ENCODE measurements at places on chromosomes 5 and 9.
A peak's percentile ranks its signal among the peaks of the same experiment; 100 is the strongest.

- DNase-seq, result no peak
These were observed 26.6 kb upstream of the OBP2B start for GRCh38 chr9:133235549-133236222.

GRCh38 chr5:72291601-72292000, 28.4 kb downstream of the MRPS27 start:
- no peak for DNase-seq

DNA sequence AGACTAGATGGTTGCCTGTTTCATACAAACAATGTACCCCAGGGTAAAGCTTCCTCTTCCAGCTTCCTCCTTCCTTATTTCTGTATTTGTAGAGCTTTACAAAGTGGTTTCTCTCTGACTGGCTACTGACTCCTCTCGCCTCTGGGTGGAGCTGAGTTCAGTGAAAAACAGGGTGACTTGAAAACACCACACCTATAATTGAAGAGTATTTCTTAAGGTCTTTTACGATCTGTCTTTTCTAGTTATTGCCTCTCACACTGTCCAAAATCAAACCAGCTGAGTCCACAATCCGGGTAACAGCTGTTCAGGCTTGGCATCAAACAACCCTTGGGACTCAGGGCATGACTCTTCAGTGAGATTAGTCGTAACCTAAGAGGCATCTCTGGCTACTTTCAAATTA, 200.4 kb downstream of the ARRDC3 start:
- no peak for DNase-seq

DNA sequence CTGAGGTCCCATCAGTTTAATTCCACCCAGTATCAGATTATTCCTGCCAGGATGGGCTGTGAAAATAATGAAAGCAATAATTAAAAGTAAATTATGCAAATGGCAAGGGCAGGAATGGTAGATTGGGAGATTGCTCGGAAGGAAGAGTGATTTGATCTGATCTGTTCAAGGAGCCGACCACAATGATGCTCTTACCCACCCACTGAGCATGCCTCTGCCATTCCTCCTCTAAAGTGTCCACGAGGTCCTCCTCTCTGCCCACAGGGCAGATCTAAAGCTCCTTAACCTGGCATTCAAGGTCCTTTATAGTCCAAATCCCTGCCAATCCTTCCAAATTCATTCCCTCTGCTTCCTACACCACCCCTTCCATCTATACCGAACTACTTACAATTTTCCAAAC, 147.8 kb downstream of the TTLL11 start:
- DNase-seq, result no peak

GRCh38 chr5:149990518-149991376, 9.7 kb downstream of the TIGD6 start:
- peak; percentile 76 for DNase-seq

DNA sequence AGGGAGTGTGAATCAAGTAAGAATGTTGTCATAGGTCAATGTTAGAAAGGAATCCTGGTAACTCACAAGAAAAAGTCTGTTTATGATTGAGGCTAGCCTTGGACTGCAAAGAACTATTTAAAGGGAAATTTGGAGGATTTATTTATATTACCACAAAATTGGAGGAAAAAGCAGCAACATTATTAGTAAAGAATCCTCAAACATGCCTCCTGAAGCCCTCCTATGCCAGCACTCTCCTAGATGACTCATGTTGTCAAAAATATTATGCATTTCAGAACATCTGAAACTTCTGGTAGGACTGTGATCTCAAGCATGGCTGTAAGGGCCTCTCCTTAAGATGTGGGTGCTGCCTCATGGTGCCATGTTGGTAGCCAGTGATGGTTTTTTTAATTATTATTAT, 628.5 kb downstream of the CHSY3 start:
- DNase-seq, result no peak

GRCh38 chr5:39459907-39460306, 35.1 kb upstream of the DAB2 start:
- DNase-seq, result no peak

DNA sequence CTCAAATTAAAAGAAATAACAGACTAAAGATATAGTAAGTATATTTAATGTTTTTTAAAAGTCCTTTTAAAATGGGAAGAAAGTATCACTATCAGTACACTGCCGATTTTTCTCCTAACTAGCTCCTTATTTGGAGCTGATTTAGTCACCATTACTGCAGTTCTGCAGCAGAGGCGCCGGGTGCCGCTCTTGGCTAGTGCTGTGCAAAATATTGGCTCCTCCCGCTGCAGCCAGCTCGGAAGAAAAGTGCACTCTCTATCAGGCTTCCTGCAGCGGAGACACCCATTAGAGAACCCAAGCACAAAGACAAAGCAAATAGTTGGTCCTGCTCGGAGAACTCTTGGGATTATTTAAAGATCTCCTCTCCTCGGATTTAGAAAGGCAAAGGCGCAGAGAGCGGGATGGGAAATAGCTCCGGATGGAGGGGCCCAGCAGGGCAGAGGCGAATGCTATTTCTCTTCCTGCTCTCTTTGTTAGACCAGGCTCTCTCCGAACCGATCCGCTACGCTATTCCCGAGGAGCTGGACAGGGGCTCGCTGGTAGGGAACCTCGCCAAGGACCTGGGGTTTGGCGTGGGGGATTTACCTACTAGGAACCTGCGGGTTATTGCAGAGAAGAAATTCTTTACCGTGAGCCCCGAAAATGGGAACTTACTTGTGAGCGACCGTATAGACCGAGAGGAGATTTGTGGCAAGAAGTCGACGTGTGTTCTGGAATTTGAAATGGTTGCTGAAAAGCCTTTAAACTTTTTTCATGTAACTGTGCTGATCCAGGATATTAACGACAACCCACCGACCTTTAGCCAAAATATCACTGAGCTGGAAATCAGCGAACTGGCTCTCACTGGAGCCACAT, at the start of gene PCDHGB3:
Gene PCDHGB3 (plus strand): TSS at position 249 of the 855 bp plus-strand sequence. CDS start 153 bp downstream, at position 402.
- DNase-seq, result no peak

DNA sequence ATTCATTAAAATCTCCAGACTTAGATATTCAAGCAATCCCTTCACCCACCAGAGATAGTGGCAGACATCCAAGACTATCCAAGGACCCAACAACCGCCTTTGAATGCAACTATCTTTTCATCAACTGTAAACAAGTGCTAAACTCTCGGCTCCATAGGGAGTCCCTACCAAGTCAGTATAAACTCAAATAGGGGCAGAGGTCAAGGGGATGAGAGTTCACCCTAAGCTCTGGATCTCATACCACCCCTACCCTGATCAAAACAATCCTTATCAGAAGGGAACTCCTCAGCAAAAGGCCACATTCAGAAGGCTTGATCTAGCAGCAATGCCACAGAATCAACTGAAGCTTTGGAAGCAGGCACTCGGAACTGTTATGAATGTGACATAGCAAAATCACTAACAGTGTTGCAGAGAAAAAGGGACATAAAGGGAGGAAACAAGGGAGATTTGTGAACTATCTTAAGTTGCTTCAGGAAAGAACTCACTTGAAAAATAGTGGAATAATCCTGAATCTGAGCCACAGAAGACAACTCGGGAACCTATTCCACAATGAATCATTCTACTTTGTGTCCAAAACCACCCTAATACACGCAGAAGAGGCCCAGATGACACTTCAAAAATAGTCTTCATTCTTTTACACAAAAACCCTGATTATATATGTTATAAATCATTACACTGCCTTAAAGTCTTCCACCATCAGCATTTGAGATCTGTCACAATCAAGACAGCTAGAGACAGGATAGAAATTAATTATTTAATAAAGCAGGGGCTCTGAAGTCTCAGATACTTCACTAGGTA, 49.8 kb downstream of the NR6A1 start:
- DNase-seq, result no peak

DNA sequence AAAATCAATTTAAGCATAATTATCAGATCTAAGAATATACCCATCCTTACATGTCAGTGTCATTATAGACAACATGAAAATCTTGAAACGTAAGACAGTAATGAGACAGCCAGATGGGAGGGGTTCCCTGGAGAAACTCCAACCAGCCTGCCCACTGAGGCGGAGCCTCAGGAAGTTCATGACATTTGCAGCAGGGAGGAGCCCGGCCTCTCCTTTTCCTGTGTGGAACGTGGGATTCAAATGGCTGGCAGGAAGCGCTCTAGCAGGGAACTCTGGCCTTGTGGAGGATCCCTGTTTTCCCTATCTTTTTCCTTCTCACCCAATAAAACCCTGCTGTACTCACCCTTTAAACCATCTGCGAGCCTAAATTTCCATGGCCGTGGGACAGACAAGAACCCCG, 176.6 kb upstream of the KCNN2 start:
- DNase-seq, result no peak
